ENCODE measurements at places on chromosomes 13 and 19. TPM values are rescaled to one million over a fixed set of nuclear protein-coding genes. Genes with fewer than 3 reads are reported as not detected.
A peak's percentile ranks its signal among the peaks of the same experiment; 100 is the strongest.

- DNase-seq, result no peak
Measured at GRCh38 chr19:4541114-4541805, 1.4 kb upstream of the LRG1 start.

DNA sequence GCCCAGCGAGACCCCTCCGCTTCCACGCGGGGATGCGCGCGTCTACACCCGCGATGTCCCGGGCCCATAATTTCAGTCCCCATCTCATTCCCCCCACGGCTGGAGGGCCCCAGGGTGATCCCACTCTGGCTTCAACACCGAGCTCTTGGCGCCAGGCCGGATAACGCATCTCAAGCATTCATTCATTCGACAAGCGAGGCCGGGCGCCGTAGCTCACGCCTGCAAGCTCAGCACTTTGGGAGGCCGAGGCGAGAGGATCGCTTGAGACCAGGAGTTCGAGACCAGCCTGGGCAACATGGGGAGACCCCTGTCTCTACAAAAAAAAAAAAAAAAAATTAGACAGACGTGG is 5.9 kb downstream of the ANGPTL6 start:
- DNase-seq, result no peak

DNA sequence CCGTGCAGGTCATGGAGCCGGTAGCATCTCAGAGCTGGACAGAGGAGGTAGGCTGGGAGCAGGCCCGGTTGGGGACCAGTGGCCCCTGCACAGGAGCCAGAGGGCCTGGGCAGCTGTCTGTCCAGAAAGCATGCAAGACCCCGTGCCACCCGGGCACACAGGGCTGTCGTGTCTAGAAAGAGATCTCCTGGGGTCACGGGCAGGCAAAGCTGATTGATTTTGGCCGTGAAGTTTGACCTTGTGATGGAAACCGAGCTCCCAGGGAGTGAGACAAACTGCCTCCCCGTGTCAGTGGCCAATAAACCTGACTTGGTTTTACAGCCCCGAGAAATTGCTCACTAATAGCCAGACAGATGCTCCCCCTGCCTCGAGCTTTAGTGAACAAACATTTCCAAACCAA is 98.8 kb downstream of the KDM4B start:
- no peak for DNase-seq

- DNase-seq, result peak; percentile 50
Measured at GRCh38 chr13:100131863-100132574, 43.1 kb downstream of the PCCA start.

DNA sequence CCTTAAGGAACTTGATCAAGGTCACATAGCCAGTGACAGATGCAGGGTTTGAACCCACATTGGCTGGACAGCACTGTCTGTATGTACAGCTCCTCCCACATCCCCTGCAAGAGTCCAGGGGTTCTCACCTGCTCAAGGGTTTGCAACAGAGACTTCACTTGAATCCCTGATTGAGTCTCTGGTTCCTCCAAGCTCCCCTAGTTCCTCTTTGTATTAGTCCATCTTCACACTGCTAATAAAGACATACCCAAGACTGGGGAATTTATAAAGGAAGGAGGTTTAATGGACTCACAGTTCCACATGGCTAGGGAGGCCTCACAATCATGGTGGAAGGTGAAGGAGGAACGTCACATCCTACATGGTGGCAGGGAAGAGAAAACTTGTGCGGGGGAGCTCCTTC is 72.8 kb upstream of the CLDN10 start:
- no peak for DNase-seq

DNA sequence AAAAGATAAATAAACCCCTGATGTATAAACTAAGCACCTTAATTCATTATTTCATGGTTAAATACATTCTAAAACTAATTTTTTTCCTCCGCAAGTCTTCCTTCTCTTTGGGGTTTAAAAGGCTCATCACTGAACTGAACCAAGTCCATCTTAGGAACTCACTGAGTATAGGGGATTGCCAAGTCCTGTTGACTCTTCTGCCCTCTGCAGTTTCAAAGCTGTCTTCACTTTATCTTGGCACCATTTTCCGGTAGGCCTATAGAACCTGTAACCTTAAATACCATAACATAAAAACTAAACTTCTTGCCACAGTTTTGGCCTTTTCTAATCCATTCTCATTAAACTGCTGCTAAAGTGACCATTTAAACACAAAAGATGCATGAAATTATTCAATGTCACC is 66.5 kb upstream of the USPL1 start:
- DNase-seq, result no peak

GRCh38 chr19:8631425-8631819 is 989 bp downstream of the NFILZ start:
- DNase-seq, result no peak

DNA sequence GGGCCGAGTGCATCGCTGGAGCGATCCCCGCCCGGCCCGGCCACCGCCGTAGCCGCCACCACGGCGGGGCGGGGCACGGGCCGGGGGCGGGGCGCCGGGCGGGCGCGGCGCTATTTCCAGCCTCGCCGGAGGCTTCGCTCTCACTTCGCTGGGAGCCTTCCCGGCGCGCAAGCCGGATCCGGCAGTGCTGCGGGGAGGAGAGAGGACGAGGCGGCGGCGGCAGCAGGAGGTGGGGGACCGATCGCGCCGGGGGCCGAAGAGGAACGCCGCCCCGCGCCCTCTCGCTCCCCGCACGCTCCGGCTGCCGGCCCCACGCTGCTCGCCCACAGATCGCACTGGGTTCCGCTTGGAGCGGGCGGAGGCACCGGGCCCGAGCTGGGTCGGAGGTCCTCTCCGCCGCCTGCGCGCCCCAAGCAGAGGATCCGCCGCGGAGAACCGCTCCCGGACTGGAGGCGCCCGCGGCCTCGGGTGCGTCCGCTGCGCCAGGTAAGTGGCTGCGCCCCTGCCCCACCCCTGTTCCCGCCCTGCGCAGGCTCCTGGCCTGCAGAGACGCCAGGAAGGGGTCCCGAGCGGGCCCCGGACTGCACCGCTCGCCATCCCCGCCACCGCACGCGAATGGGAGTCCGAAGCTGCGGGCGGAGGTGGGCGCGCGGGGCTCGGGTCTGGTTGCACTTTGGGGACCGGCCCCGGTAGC is at the start of gene CHST8:
Gene CHST8, plus strand, starts transcription at position 143 of the 694 bp plus-strand sequence. CDS start 67,309 bp downstream, outside the sequence.
- peak; percentile 3 for DNase-seq

GRCh38 chr13:111323950-111324651 is 3.7 kb downstream of the TEX29 start:
- no peak for DNase-seq

DNA sequence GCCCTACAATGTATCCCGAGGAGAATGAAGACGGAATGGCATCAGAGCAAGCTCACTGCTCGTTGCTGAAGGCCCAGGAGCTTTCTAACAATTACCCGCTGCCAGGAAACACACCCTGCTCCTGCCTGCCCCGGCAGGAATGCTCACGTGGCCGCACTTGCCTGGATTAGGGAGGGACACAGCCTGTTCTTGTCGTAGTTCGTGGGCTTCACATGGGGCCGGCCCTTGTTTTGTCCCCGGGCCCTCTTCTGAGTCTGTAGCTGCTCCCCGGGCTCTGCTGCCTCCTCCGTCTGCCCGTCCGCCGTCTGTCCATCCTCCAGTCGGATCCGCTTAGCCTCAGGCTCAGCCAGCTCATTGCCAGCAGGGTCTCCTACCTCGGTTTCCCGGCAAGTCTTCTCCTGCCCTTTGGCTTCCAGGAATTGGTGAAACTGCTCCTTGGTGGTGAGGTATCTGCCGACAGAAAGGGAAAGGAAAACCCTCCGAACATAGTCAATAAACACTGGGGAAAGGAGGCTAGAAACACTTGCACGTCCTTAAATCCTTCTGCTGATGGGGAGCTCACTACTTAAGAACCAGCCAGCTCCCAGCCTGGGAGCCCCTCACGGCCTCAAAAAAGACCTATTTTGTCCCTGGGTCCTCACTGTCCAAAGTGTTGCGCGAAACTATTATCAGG is 941 bp downstream of the DUS3L start:
- DNase-seq, result no peak

DNA sequence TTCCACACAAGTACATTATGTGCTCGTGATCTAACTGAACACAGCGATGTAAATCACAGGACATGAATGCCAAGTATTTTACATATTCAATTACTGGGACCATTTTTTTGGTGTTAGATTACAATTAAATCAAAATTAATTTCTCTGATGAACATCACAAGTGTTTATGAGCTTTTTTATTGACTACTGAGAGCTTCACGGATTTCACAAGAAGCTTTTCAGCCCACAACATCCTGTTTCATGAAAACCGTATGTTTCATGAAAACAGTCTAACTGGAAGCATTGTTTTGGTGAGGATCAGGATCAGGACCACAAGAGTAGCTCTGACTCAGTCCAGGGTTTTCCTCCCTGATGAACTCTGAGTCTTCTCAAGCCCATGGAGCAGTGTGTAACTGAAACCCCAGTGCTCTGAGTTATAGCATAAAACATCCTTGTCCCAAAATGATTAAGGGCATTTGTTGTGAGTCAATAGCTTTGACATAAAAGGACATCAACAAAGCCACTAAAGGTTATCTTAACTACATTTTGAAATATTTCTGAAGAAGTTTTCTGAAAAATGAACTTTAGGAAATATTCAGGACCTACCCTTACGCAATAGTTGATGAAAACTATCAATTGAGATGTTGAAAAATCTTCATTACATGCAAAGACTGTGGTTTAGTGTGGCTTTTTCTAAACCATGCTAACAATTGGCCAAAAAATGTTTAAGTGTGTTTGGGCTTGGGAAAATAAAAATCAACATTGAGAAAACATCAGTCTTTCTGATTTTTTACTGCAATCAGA is 49.3 kb downstream of the UFM1 start:
- no peak for DNase-seq

GRCh38 chr19:46076951-46077814 is 36.4 kb upstream of the IGFL4 start:
- peak; percentile 54 for DNase-seq

GRCh38 chr13:44748439-44748838 is 172.3 kb upstream of the TSC22D1 start:
- DNase-seq, result no peak

- no peak for DNase-seq
Measured at GRCh38 chr13:100597253-100597652, 8.7 kb upstream of the GGACT start.

- DNase-seq, result no peak
Measured at GRCh38 chr13:50999641-51000040, 90.0 kb downstream of the RNASEH2B start.

DNA sequence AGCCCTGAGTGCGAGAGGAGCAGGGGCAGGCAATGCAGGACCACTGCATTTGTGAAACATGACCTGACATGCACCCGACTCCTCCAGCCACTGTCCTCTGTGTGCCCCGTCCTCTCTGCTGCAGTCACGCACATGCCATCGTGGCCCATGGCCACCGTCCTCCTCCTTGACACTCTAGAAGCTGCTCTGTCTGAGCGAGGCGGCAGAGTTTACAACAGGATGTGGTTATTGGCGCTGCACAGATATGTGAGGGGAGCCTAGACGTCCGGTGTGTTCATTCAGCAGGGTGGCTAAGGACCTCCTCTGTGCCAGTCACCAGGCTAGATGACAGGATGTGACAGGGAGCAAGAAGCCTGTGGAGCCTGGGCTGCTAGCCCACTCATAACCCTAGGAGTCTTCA is 277.8 kb downstream of the FOXO1 start:
- DNase-seq, result peak; percentile 81

- no peak for DNase-seq
Measured at GRCh38 chr19:18045307-18046050, 37.5 kb downstream of the ARRDC2 start.

WDR88 gene
- total RNA-seq, result not detected

LENG9 gene
- 4.9 TPM for total RNA-seq

RGL3 gene
- not detected for total RNA-seq

TEKTIP1 gene
- total RNA-seq, result 1.2 TPM

KLK14 gene
- 0.30 TPM for total RNA-seq

PRKCG gene
- not detected for total RNA-seq
